ENCODE measurements at places on chromosomes 5 and 9.

DNA sequence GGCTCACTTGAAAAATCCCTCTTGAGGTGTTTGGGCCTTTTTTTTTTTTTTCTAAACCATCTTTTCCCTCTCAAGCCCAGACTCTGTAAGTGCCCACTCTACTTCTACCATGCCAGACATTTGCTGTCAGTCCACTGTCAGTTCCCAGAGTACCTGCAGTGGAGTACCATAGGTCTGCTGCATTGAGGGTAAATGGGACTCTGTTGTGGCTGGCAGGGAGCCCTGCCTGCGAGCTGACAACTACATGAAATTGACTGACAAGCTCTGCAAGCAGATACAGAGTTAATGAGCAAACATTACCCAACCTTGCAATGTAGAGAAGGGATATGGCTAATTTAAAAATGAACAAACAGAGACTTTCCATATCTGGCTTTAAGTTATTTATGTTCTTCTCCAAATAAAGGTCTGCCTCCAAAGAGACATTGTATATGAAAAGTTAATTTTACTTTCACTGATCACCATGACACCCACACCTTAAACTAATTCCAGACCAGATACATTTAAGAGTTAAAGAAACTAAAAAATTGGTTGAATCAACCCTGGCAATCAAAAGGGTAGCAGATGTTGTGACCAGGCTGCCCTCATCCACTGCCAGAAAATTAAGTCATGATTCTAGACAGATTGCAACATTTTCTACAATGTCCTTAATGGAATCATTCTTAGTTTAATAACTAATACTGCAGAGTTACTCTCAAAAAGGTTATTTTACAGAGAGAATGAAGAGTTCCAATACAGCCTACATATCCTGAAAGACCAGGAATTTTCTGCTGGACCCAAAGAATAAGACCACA is 100.4 kb upstream of the PAM start:
- no peak for DNase-seq

- no peak for DNase-seq
Measured at GRCh38 chr5:157670662-157671591, at the start of gene C5orf52. TSS of gene C5orf52 (plus strand) at chr5:157671533. CDS start at chr5:157671615, 82 bp downstream.

DNA sequence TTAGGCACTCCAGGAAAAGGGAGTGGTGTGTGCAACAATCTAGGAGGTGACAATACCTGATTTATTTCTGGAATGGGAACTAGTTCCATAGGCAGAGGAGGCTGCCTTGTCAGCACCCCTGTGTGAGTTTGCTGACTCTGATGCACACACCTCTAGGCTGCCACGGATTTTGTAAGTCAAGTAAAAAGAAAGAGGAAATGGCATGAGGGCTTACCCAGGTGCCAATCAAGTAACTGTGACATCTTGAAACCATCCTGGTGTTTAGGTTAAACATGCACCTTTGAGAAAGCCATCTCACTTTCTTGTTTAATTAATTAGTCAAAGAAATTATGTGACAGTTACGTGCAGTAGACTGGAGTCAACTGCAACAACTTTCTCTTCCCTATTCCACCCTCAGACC is 32.3 kb upstream of the FAM81B start:
- DNase-seq: no peak

GRCh38 chr5:54214722-54215121 is 95.7 kb downstream of the ARL15 start:
- DNase-seq: no peak

DNA sequence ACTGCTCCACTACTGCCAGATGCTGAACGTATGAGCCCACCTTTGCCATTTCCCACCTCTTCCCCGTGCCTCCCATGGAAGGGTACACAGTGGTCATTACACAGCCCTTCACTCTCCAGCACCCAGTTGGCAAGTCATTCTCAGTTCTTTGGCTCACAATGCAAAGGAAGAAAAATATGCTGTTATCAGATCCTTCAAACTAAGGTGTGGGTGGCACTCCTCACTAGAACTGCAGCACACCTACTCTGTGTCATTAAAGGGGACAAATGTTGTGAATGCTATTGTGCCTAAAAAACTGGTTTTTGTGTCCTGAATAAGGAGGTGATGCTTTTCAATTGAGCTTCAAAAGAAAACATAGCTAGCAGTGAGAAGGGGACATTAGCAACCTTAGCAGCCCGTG is 183.1 kb upstream of the SNX2 start:
- DNase-seq: no peak

- DNase-seq: no peak
Measured at GRCh38 chr9:99257723-99258389, 35.8 kb downstream of the SEC61B start.

- DNase-seq: no peak
Measured at GRCh38 chr9:18331808-18332209, 142.1 kb upstream of the ADAMTSL1 start.

- DNase-seq: no peak
Measured at GRCh38 chr5:117681431-117682254, 1107.0 kb upstream of the SEMA6A start.

DNA sequence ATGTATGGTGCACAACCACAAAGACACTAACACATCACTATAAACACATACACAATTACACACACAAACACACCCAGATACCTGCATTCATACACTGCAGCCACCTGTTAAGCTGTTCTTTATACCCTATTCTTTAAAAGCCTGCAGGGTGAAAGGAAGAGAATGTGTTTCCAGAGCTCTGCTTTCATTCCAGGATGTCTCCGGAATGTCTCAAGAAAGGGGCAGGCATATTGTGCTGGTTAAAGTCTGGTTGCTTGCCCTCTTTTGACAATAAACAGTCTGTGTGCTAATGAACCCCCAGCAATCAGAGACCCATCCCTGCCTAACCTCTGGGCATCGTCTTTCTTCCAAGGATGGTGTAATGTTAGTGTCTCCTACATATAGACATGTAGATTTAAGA is 181.6 kb downstream of the EPB41L4A start:
- DNase-seq: no peak

DNA sequence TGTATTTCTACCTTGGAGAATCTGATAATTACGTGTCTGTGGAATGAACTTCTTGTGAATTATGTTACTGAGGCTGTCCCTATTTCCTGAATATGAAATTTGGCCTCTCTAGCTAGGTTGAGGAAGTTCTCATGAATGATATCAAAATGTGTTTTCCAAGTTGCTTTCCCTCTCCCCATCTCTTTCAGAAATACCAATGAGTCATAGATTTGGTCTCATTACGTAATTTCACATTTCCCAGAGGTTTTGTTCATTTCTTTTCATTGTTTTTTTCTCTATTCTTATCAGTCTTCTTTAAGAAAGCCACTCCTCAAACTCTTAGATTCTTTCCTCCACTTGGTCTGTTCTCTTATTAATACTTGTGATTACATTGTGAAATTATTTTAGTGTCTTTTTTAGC is 923.8 kb upstream of the CDH9 start:
- no peak for DNase-seq

- no peak for DNase-seq
Measured at GRCh38 chr5:61951295-61951694, 354.7 kb upstream of the KIF2A start.

GRCh38 chr5:177232358-177232757 is 71.2 kb downstream of the RAB24 start:
- DNase-seq: no peak

- DNase-seq: no peak
Measured at GRCh38 chr9:7570107-7570720, 229.4 kb downstream of the DMAC1 start.

- DNase-seq: no peak
Measured at GRCh38 chr9:87684627-87685219, 41.2 kb upstream of the CTSL start.

GRCh38 chr9:76629205-76629990 is 134.8 kb upstream of the PCA3 start:
- no peak for DNase-seq

DNA sequence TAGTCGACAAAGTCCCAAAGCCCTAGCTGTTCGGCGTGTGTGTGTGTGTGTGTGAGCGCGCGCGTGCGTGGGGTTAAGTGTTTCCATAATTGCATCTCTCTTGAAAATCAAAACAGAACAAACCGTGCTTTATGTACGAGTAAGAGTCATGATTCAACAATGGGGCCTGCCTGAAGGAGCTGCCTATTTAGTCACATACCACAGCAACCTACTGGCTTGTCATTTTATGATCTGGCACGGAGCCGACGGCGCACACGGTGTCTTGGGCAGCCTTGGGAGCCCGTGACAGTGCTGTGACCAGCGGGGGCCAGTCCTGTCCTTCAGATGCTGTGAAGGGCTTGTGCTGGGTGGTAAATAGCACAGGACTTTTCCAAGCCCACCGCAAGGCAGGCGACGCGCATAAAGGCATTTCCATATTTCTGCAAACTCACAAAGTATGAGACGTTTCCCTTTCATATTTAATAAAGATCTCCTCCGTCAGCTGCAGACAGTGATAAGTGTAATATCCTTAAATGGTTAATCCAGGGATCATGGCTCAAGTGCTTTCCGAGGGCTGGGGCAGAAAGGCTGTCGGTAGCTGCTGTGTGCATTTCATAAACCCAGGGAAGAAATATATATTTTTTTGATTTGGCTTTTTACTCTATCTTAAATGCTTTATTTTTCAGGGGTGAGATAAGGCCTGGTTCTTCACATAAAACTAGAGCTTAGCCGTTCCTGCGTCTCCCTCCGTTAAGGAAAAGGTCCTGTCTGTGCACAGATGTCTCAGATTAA is 270.2 kb upstream of the IRX1 start:
- no peak for DNase-seq

GRCh38 chr5:171595401-171595800 is 176.0 kb downstream of the FGF18 start:
- DNase-seq: no peak

- DNase-seq: no peak
Measured at GRCh38 chr5:1648806-1649205, 125.0 kb upstream of the LPCAT1 start.

- no peak for DNase-seq
Measured at GRCh38 chr5:61582205-61582820, 250.3 kb downstream of the ZSWIM6 start.

- DNase-seq: no peak
Measured at GRCh38 chr9:111484572-111484894, 350 bp upstream of the ECPAS start.

DNA sequence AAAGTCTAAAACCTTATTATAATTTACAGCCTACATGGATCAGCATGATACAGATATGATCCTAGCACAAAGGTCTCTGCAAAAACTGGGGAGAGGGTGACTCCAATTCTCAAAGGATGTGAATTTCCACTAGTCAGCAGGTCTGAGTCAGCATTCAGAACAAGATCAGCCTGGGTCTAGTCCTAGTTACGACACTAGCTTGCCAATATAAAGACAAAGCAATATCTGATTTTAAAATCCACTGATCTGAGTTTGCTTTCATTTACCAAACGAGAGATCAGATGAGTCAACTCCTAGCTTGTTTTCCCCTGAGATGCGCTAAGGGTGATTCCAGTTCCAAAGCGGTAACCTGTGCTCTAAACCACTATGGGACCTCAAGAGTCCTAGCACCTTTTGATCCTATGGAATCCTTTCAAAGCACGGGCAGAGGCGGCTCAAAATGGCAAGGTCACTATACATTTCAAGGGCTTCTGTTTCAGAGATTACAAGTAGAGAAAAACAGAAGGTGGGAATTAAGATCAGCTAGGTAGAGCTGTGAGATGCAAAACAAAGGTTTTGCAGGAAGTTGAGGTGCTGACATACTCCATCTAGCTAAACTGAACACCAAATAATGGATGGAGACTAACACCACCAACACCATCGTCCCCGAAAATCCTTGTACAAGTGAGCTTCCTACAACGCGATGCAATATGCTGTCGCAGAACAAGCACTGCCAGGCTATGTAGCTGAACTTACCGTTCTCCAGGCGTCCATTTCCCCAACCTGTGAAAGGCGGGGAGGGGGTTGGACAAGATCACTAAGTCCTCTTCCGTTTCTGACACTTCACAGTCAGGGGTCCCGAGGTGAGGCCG is 906 bp downstream of the SLC25A51 start:
- DNase-seq: no peak

DNA sequence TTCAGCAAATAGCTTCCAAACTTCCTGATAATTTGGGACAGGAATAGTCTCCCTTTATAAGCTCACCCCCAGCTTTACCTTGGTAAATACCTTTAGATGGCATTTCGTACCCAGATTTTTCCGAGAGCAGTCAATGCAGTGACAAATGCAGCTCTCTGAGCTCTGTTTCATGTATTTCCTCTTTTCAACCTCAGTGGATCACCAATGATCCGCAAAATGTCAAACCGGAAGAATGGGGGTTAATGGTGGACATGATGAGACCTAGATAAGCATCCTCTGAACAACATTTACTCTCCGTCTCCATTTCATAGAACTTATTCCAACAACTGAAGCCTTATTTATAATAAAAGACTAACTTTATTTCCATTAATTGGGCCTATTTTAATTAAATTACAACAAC is 227.3 kb downstream of the MCTP1 start:
- DNase-seq: no peak

DNA sequence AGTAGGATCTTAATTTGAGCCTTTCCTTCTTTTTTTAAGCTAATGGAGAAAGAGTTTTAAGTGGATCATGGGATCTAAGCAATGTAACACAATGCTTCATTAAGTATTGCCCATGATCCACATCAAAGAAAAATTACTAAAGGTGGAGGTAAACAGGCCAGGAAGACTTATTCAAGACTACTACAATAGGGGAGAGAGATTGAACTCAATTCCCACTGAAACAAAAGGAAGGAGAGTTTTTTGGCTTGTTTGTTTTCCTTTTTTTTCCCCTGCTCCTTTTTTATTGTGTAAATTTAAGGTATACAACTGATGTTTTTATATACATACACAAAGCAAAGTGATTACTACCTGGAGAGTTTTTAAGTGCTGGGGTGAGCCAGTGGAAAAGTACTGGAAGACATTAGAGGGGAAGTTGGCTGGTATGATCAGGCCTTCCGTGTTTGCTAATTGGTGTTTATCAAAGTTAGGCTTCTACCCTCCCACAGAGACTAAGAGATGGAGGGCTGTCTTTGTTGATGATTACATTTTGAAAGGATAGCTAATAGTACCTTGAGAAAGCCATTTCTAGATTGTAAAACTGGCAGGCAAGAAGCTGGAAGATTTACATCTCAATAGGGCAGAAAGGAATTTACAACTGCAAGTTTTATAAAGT is 262.7 kb downstream of the CHSY3 start:
- DNase-seq: no peak

GRCh38 chr9:69876981-69877380 is 56.4 kb downstream of the CFAP95 start:
- DNase-seq: no peak

GRCh38 chr5:142823806-142824205 is 53.6 kb downstream of the ARHGAP26 start:
- DNase-seq: no peak

- no peak for DNase-seq
Measured at GRCh38 chr9:129875687-129876395, 40.6 kb downstream of the USP20 start.

- DNase-seq: no peak
Measured at GRCh38 chr5:51034222-51034901, 348.9 kb upstream of the ISL1 start.

DNA sequence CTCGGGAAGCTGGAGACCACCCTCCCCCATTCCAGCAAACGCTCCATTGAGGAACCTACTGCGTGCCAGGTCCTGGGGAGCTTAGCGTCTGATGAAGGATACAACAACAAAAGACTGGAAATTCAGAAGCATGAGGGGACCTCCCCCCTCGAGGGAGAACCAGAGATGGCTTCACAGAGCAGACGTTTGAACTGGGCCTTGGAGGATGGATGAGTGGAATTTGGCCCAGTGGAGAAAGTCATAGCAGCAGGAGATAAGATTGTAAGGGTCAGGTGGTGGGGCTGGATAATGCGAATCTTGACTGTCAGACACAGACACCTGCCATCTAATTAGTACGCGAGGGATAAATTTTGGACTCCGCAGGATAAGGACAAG is 1.2 kb upstream of the SLC25A51 start:
- no peak for DNase-seq

GRCh38 chr9:4020038-4020754 is 279.7 kb downstream of the GLIS3 start:
- DNase-seq: no peak
